NCI-H1436 (cell line): ENCODE measurements at places on chromosomes 13 and 19.

DNA sequence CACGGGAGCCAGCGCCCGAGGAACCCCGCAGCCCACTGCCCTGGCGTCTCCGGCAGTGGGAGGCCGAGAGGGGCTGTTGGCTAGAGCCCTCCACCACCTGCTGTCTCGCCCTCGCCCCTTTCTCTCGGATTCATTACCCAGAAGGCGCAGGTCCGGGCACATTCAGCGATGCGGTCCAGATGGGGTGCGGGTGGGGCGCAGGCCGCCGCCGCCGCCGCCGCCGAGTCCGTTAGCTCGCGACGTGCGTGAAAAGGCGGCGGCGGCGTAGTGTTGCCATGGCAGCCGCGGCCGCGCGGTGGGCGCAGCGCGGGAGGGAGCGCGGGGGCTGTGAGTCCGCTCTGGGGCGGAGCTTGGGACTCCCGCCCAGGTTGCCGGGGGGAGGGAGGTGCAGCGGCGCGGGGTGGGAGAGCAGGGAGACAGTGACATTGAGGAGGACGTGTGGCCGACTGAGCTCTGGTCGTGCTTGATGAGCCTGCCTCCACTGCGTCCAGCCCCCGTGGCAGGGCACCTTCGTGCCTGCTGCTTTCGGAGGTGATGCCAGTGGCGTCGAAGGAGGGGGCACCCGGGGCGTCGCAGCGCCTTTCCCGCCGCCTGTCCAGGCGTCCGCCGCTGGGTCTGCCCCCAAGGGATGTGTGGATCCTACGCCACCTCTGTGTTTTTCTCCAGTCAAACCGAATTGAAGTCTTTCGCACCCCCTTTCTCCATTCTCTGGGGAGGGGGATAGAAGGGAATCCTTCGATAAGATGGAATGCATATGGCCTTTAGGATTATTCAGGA lies at the start of gene KATNAL1:
KATNAL1 (minus strand) TSS at position 358 of the 777 bp plus-strand sequence. CDS start 23,774 bp downstream, outside the sequence.
- DNase-seq = peak; percentile 78

DNA sequence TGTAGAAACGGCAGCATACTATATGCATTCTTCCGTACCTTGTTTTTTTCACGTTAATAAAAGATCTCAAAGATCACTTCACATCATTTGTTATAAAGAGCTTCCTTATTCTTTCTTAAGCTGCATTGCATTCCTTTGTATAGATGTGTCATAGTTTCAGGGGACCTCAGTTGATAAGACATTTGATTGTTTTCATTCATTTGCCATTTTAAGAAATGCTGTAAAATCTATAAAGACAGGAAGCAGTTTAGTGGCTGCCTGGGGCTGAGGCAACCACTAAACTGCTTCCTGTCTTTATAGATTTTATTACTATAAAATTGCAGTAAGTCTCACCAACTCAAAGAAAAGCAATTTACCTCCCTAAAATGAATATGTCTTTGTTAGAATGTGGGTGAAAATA lies 59.4 kb downstream of the ZDHHC20 start:
- DNase-seq = no peak

- no peak for DNase-seq
Measured at GRCh38 chr13:28586439-28587173, 72.3 kb upstream of the POMP start.

- DNase-seq = peak; percentile 90
Measured at GRCh38 chr19:47240996-47241918, 10.3 kb upstream of the BBC3 start.

GRCh38 chr19:38569368-38569983 lies 48.3 kb downstream of the MAP4K1 start:
- no peak for DNase-seq

- no peak for DNase-seq
Measured at GRCh38 chr19:38317104-38317612, 1.4 kb upstream of the YIF1B start.

- no peak for DNase-seq
Measured at GRCh38 chr13:21548577-21548976, 55.4 kb downstream of the MICU2 start.

DNA sequence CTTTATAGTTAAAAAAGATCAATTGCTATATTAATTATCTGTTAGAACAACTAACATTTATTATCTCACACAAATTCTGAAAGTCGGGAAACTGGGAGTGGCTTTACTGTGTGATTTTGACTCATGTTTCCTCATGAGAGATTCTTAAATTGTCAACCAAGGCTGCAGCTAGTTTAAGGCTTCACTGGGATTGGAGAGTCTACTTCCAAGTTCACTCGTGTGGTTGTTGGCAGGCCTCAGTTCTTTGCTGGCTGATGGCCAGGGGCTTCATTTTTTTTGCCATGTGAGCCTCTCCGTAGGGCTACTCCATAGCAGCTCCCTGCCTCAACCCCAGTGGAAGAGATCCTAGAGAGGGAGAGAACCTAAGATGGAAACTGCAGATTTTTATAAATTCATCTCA lies 24.5 kb upstream of the LPAR6 start:
- no peak for DNase-seq

- DNase-seq = no peak
Measured at GRCh38 chr19:16013851-16014840, 62.1 kb upstream of the TPM4 start.

- no peak for DNase-seq
Measured at GRCh38 chr13:112688560-112689302, 1.1 kb upstream of the ATP11A start.
